AG04449 (cell line): ENCODE measurements at places on chromosomes 6 and 20.

DNA sequence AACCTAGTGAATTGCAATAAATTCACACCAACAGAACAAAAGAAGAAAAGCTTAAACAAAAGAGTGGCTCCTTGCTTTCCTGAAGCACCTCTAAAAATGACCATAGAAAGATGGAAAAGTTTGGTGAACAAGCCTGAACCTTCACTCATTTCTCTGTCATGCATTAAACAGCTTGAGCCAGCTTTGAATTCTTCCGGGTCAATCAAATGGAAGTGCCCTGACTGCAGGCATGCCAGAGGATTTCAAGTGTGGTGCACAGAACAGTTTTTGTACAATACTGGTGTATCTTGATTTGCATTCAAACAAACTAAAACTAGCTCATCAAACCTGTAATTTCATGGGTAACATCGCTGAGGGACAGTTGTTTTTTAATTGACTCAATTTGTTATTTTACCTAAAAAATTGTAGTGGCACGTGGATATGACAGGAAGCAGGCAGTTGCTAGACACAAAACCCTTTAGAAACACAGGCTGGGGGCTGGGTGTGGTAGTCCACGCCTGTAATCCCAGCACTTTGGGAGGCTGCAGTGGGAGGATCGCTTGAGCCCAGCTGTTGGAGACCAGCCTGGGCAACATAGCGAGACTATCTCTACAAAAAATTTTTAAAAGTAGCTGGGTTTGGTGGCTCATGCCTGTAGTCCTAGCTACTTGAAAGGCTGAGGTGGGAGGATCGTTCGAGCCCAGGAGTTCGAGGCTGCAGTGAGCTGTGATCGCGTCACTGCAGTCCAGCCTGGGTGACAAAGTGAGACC lies 9.1 kb downstream of the CASS4 start:
- DNase-seq, result no peak

- DNase-seq, result no peak
Observed at GRCh38 chr6:74250161-74250818, 554.3 kb downstream of the CD109 start.

DNA sequence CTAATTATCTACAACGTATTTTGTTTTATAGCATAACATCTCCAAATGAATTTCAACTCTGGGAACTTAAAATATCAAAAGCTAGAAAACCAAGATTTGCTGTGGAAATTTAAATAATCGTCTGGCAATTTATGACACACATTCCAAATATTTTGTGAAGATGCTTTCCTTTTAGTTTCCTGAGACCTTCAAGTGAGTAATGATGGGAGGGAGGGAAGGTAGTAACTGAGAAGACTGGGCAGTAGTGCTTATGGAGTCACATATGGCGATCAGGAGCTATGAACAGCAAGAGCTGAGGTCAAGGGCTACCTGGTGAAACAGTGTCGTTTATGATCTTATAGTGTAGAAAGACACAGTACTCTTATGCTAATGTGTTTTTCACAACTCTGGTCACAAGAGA lies 178.2 kb upstream of the THEMIS start:
- peak; percentile 14 for DNase-seq

DNA sequence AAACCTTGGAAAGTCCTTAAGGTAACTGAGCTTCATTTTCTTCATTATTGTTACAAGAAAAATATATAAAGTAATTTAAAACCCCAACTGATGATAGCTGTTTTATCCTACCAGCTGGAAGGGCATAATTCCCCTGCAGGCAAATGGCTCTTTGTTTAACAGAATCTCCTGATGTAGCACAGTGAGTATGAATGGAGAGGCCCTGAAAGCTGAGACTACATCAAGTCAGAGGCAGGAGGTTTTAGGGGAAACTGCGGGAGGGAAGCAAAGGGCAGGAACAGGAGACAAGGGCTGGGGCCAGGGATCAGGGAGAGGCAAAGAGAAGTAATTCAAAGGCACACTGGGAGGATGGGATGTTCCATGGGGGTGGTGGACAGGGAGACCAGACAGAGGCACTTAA lies 119.0 kb upstream of the LRFN2 start:
- no peak for DNase-seq

GRCh38 chr6:33427585-33428223 lies 7.8 kb downstream of the SYNGAP1 start:
- no peak for DNase-seq

- DNase-seq, result no peak
Observed at GRCh38 chr20:9280666-9281065, 211.8 kb downstream of the PLCB4 start.

GRCh38 chr6:36844232-36845170 lies 5.3 kb upstream of the CPNE5 start:
- DNase-seq, result no peak

DNA sequence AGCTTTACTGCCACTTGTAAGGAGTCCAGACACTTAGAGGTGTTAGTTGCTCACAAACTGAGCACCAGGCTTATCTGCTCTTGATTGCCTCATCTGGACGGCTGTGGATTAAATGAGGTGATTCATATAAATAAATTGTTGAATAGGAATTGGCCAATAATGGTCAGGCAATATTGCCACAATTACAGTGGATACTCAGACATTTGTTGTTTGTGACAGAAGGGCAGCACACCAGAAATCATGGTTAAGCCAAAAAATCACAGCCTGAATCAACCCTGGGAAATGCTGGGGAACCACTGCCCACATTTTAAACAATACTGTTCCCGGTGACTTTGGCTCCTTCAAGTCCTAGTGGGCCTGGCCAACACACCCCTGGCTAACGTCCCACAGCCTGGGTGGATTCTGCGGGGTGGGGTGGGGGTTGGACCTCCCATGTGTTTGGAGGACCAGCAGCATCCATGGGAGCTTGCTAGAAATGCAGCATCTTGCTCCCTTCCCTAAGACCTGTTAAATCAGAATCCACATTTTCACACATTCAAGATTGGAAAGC lies 29.5 kb upstream of the SPDEF start:
- DNase-seq, result no peak

DNA sequence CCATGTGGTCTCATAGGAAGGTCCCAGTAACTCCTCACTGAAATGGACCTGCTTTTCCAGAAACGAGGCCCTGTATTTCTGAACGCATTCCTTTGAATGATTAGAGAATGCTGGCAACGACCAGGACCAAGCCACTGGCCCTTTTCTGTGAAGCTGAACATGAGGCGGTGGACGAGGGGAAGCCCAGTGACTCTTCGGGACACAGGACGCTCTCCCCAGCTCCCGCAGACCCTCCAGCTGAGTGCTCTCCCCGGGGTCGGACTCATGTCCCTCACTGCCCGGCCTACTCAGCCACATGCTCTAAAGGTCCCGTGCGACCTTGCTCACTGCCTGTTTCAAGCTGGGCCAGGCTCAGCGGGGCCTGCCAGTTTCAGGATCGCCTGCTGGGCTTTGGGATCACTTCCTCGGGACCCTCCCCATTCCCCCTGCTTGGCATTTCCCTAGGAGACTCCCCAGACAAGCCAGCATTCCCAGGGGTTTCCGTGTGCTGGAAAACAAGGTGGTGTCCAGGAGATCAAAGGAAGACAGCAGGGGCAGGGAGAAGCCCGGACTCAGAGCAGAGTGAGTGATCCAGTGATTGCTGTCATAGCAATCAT lies 2.6 kb upstream of the CST9 start:
- DNase-seq, result no peak

GRCh38 chr6:145031962-145032361 lies 703.4 kb downstream of the EPM2A start:
- no peak for DNase-seq

GRCh38 chr6:127276331-127276730 lies 9.7 kb downstream of the RNF146 start:
- DNase-seq, result no peak

DNA sequence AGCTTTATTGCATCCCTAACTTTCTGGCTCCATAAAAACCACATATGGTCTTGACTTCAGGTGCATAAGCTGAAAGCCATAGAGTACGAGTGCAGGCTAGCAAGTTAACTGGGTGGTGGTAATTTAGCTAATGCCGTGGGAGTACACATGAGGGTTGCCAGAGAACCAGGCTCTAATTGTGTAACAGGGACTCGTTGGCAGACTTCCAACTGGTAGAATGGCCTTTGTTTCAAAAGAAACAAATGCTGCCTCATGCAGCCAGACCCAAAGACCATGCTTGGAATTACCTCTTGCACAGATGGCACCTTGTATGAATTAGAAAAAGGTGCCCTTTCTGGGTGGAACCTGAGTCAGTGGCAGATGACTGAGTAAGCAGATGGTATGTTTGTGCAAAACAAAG lies 73.2 kb downstream of the LY86 start:
- DNase-seq, result no peak

DNA sequence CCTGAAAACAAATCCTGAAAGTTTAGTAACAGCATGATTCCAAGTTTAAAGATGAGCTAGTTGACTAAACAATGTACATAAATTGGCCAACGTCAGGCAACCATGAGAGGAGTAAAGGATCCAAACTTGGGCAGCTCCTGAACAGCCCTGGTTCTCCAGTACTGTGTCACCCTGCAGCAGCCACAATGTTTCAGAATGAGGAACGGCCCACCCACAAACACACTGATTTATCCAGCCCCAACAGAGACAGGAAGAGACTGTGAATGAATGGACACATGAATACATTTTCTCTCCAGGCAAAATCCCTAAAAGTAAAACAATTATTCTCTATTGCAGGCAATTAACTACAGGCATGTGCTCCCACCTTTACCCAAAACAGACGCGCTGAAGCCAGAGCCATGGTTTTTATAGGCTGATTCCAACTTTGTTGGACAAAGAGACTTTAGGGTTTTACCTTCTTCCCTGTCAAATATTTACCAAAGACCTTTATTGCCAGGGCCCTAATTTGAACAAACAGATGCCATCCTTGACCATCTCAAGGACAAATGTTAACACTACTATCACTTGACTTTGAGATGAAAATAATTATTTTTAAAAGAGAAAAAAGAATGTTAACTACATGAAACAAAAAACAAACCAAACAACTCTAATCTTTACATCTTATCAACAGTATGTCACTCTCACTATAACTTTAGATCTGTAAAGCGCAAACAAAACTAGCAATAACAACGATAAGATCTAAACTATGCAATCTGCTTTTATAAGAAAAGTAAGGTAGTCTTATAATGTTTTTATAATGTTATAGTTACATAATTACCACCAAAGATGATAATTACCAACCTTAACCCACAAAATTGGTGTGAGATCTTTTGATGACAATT lies 22.9 kb downstream of the CNKSR3 start:
- no peak for DNase-seq

DNA sequence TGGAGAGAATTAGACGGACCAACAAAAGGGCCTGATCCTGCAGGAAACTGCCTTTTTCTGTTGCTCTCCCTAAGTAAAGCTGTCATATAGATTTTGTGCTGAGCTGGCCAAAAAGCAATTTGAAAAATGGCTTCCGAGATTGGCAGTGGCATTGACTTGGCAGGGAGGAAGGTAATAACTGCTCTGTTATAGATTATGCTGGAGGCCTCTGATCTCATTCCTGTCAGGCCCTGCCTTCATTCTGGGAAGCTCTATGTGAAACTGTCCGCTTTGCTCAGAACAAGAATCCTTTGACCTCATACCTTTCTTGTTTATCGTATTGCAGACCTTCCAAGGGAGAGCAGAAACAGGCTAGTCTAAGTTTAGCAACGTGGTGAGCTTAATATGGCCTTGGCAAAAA lies 234.4 kb downstream of the PHACTR1 start:
- no peak for DNase-seq

GRCh38 chr6:170137176-170137891 lies 153.5 kb downstream of the DLL1 start:
- no peak for DNase-seq

DNA sequence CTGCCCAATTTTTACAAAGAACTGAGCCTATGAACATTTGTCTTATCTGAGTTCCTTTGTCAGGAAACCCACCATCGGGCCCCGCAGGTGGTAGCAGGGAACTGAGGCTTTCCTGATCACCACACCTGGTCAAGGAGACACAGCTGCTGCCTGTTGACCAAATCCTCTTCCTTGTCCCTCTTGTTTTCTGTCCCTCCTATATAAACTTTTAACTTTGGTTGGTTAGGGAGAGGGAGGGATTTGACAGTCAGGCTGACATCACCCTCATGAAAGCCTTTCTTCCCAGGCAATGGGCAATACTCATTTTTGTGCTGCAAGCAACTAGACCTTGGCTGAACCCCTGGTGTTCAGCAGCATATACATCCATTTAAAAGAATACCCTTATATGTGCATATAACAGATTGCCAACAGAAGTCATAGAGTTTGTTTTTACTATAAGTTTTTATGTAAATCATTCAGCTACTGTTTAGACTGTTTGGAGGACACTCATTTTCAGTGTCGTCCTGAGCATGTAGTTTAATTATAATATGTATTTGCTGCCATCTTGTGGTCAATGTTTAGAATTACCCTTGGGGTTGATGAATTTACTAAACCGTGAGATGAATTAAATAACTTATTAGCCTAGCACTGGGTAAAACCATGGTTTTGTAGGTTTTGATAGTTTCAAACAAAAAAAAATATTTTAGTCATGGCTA lies 17.0 kb downstream of the CRISP1 start:
- DNase-seq, result peak; percentile 10

GRCh38 chr20:1813101-1813529 lies 82.1 kb upstream of the SIRPA start:
- DNase-seq, result peak; percentile 71

DNA sequence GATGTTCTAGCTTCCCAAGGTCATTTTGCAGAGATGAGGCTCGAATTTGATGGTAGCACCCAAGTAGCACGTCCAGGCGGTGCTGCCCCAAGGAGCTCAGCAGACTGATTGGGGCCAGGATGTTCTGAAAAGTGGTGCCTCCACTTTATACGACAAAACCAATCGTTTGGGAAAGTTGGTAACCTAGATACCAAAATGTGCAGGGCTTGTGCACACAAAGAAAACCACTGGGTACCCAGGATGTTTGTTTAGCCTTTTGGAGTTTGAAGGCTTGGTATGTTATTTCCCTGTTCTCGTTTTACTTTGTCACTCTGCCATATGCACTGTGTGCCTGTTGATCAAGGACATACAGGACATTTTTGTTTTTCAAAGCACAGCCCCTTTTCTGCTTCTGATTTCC lies 40.7 kb upstream of the PBOV1 start:
- no peak for DNase-seq

DNA sequence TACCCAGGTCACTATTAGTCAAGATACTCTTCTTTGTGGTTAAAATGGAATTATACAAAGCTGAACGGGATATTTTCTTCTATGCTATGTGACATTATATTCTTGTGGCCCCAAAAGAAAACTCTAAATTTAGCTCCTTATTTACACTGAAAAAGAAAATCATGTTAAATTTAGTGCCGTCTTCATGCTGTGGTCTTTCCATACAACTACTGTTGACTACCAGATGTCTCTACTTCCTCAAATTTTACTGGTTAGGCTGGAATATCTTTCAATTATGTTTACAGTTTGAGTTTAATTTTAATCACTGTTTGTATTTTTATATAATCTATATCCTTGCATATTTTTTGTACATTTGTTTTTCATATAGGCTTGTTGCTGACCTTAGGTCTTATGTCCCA lies 95.6 kb upstream of the FOXO3 start:
- no peak for DNase-seq

DNA sequence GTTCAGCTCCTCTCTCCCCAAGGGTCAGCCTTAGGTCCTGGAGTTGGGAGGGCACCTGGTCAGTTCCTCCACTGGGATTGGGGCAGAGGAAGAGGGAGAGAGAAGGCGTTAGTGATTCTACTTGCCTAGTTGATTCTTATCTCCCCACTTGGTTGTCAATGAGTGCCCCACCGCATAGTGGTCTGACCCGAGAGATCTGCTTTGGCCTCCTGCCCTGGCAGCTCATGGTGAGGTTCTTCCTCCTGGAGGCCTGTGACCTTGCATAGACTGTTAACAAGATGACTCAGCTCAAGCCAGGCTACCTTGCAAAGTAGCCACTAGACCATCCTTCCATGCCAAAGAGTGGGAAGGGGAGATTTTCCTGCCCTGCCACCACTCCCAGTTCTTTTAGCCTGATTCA lies 160.6 kb downstream of the TMEM200A start:
- no peak for DNase-seq
